Stimulated activated naive CD8-positive, alpha-beta T cell treated with anti-CD3 and anti-CD28 coated beads, Interleukin-15, amount 100 ng/mL, for 72 hours (primary cell): ENCODE measurements at places on chromosomes 7 and 10.

GRCh38 chr7:105878746-105879605 lies 2.6 kb upstream of the ATXN7L1 start:
- DNase-seq, result no peak

DNA sequence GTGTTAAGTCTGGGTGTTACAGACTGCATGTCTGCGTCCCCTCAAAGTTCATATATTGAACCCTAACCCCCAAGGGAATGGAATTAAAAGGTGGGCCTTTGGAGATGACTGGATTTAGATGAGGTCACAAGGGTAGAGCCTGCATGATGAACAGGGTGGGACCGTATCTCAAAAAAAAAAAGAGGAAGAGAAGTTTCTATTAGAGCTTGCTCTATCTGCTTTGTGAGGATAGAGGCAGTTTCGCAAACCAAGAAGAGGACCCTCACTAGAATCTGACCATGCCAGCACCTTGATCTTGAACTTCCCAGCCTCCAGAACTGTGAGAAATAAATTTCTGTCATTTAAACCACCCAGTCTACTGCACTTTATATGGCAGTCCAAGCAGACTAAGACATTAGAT lies 1.4 kb downstream of the KIN start:
- DNase-seq, result no peak

- DNase-seq, result no peak
Measured at GRCh38 chr7:92682330-92682729, 92.1 kb upstream of the FAM133B start.

DNA sequence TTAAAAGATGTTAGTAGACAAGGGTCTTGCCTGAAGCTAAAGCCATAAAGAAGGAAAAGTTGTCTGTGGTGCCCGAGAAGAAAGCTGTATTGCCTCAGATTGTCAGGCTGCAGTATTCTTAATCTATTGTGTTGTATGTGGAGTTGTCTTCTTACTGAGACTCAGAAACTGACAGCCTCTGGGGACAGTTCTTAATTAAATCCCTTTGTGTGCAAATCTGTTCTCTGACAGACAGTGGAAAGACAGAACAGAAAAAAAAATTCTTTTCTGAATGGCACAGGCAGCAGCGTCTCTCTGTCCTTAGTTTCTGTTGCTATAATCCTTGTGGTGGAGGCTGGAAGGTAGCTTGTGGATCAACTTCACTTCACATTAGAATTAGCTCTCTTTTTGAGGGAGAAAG lies 16.8 kb downstream of the VWC2 start:
- no peak for DNase-seq

- no peak for DNase-seq
Measured at GRCh38 chr10:44674536-44675386, 236.4 kb upstream of the TMEM72 start.

DNA sequence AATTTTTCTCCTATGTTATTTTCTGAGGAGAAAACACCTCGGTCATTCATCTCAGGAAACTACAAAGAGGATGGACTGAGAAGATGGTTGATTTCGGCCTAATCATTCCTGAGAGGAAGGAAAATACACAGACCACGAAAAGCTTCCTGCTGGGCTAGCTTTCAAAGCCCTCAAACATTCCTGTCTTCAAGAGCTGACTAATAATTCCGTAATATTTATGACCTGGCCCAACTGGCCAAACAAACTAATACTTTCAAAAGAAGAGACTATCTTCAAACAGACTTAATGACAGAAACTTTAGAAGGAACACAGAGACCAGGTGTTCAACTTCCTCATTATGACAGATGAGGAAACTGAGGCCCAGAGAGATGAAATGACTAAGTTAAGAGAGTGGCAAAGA lies 215.1 kb upstream of the FRMD4A start:
- DNase-seq, result no peak

DNA sequence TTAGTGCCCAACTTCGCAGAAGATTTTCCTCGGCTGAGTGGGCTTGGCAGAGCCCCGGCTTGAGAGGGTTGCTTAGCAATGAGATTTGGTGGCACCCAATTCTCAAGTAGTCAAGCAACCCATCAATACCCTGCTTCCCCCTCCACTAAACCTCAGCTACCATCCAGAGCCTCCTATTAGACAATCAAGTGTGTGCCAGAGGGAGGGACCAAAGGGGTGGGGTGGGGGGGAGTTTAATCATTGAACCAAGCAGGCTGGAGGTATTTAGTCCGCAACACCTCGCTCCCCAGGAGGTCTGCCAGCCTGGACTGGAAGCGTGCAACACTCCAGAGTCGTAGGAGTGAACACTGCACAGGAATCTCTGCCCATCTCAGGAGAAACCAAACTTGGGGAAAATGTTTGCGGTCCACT lies at the start of gene HKDC1:
HKDC1 (plus strand) TSS at position 292 of the 411 bp plus-strand sequence; CDS start at position 396, 104 bp downstream.
- no peak for DNase-seq

DNA sequence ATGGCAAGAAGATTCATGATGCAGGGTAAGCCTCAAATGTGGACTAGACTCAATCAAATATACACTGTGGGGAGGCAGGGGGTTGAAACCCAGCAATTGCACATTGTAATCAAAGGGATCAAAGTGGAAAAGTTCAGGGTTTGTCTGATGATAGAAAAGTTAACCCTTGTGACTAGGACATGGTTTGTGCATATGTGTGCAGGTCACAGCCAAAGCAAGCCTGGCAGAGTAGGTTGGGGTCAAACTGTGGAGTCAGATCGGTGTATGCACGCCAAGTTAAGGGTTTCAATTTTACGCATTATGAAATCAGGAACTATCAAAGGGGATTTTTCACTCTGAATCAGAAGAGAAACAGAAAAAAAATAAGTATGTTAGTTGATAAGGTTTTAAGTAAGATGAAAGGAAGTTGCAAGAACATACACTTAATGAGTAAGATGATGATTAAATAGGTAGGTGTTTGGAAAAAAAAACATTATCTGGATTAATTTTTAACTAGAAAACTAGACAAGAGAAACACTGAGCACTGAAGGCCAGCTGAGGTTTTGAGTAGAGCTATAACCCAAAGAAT lies 188.3 kb downstream of the DGKB start:
- DNase-seq, result peak; percentile 11

- DNase-seq, result no peak
Measured at GRCh38 chr7:130741331-130741995, 7.5 kb upstream of the KLF14 start.

- DNase-seq, result no peak
Measured at GRCh38 chr7:45130910-45131309, 19.4 kb upstream of the TBRG4 start.

DNA sequence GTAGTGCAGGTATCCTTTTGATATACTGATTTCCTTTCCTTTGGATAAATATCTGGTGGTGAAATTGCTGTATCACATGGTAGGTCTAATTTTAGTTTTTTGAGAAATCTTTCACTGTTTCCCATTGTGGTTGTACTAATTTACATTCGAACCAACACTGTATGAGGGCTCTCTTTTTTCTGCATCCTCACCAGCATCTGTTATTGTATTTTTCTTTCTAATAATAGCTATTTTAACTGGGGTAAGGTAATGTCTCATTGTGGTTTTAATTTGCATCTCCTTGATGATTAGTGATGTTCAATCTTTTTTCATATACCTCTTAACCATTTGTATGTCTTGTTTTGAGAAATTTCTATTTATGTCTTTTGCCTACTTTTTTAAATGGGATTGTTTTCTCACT lies 335.4 kb upstream of the MTPN start:
- DNase-seq, result no peak

DNA sequence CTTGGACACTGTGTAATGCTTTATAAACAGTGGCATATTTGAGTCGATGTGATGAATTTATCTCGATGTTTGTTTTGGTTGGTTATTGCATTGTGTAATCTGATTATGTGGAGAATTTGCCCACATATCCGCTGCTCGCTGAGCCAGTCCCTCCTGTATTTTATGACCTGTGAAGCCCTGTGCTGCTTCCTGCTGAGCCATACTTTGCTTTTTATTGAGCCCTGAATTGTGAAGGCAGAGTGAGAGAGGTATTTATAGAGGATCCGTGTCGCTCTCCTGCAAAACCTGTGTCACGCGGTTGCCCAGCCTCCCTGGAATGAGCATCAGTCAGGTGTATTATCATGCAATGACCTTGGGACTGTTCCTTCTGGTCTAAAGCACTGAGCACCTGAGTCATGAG lies 253.7 kb downstream of the ARHGAP21 start:
- no peak for DNase-seq

DNA sequence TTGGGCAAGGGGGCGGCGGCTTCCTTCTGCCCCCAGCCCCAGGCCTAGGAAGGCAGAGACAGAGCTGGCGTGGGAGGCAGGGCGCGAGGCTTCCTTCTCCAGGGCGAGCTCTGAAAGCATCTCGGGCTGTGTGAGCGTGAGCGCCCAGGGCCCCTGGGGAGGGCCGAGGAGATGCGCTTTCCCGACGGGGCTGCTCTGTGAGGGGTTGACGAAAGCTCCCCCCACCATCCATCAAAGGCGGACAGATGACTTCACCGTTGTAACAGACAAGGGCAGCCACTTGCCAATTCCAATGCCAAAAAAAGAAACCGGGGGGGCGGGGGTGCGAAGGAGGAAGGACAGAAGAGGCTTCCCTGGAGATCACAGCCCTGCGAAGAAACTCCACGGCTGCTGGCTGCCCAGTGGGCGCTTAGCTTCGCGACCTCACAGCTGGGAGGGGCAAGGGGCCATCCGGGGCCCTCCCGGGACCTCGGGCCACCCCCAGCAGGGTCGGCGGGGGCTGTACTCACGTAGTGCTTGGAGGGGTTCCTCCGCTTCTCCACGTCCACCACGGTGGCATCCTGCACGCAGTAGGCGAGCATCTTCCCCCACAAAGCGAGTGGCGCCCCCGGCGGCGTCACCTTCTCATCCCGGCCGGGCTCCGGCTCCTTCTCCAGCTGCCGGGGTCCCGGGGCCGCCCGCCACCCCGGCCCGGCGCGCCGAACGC lies 537 bp downstream of the SH3PXD2A start:
- DNase-seq, result peak; percentile 17

- DNase-seq, result peak; percentile 92
Measured at GRCh38 chr7:1169409-1170368, 9.7 kb upstream of the ZFAND2A start.

DNA sequence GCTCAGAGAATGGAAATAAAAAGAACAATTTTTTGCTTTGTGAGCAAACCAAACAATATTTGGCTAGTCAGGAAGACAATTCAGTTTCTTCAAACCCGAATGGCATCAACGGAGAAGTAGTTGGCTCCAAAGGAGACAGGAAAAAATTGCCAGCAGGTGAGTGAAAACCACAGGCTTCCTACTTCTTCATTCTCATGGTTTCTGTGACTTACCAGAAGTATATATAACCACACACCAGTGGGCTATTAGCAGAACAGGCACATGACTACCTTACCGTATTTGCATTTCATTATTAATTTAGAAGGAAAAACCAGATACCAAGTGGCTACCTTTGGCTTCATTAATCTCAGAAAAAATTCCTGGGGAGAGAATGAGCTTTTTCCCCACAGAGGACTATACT lies 8.8 kb downstream of the TDRD1 start:
- no peak for DNase-seq

DNA sequence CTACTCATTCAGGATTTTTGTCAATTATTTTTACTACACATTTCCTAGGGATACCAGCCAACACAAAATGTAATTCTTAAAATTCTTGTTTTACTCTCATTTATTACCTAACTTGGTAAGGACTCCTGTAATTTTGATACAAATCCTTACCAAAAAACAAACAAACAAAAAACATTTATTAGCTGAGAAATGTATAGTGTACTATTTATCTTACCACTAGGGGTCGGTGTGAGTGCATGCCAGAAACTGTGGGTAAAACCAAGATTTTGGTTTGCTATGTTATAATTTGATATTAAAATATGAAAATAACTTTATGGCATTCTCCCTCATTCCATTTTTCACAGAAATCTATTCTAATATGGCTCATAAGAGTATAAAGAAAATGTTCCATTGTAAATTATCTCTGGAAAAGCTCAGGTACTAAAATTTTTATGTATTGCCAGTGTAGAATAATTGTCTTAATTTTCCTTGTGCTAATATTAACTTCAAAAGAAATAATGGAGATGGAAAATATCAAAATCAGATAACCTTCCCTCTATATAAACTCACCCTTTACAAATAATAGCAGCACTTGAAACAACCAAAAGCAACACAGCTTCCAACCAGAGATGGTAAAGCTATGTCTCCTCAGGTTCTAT lies 290.8 kb upstream of the PCDH15 start:
- no peak for DNase-seq

- no peak for DNase-seq
Measured at GRCh38 chr10:104577861-104578521, 63.1 kb upstream of the SORCS3 start.

DNA sequence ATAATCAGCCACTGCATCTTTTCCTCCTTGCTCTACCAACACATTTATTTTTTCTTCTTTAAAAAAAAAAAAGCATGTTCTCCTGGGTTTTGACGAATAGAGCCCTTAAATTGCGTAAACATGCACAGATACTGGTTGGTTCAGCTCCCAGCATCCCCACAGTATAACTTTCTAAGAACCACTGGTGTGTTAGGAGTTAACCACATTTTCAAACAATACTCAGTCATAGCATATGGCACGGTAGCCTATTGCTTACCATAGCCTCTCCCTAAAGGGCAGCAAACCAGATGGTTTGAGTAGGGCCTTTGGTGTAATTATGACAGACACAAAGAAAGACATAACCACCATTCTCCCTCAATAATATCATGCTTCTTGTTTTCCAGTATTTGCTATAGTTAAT lies 145.0 kb downstream of the LRRC4 start:
- DNase-seq, result no peak

GRCh38 chr7:91288208-91288824 lies 24.1 kb downstream of the FZD1 start:
- no peak for DNase-seq

DNA sequence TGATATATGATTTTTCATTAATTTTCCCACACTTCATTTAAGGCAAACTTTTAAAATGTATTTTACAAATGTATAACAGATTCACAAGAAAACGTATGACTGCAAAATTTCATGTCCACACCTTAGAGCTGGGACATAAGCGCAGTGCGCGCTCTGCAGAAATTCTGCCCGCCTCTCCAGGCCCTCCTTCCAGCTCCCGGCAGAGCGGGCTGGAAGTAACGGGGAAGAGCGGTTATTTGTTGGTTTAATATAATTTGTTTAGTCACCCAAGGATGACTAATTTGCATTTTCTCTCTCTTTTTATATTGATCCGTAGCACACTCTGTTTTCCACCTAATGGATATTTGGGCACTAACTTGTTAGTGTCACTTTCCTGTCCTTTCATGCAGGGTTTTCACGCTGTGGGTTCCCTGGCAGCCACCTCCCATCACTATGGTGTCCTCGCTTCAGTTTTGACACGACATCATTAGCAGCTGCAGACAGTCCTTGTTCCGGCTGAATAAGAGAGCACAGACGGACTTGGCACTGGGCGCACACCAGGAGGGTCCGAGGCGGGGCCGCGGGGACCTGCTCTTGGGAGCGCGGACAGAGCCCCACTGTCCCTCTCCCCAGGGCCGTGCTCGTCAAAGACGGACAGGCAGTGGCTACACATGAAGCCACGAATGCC lies 129.2 kb upstream of the SEC61G start:
- no peak for DNase-seq

DNA sequence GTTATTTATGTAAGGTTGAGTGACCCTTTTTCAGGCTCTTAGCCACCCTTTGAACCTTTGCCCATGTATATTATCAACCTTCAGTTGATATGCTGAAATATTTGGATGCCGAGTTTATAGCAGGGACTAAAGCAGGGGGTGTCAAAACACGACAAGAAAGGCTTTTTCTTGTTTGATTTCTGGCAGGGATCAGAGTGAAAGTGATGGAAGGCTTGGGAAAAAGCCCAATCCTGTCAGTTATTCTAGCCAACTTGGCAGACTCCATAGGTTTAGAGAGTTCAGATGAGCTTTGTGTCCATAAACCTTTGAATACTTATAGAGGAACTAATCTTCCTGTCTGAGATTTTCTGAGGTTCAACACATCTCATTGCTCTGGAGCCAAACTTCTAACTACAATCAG lies 47.5 kb downstream of the INHBA start:
- DNase-seq, result no peak

GRCh38 chr10:88159127-88159829 lies 295.9 kb downstream of the PTEN start:
- DNase-seq, result no peak
